ENCODE measurements at places on chromosomes 7 and 10.

DNA sequence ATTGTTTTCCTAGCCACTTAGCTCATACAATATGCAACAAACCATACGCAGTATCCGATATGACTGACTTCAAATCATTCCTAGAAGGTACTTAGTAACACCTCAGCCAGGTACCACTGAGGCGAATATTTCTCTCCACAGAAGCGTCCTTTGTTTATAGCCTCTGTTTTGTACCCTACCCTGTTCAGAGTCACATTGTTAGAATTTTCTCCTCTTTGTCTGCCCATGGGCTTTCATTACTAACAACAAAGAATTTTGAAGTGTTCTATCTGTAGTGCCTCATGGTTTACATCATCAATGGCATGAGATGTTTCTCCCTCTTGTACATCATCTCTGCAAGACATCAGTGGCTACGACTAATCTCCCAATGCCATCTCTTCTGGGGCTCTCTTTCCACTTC lies 212.4 kb upstream of the GLI3 start:
- no peak for DNase-seq

DNA sequence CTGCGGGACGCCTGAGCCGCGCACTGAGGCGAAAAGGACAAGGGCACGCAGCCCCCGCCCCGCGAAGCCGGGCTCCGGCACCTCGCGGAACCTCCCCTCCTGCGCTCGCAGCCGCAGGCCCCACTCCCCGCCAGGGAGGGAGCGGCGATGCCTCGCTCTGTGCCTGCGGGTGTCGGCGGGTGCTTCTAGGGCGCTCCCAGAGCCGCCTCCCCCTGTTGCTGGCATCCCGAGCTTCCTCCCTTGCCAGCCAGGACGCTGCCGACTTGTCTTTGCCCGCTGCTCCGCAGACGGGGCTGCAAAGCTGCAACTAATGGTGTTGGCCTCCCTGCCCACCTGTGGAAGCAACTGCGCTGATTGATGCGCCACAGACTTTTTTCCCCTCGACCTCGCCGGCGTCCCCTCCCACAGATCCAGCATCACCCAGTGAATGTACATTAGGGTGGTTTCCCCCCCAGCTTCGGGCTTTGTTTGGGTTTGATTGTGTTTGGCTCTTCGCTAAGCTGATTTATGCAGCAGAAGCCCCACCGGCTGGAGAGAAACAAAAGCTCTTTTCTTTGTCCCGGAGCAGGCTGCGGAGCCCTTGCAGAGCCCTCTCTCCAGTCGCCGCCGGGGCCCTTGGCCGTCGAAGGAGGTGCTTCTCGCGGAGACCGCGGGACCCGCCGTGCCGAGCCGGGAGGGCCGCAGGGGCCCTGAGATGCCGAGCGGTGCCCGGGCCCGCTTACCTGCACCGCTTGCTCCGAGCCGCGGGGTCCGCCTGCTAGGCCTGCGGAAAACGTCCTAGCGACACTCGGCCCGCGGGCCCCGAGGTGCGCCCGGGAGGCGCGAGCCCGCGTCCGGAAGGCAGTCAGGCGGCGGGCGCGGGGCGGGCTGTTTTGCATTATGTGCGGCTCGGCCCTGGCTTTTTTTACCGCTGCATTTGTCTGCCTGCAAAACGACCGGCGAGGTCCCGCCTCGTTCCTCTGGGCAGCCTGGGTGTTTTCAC lies 519 bp downstream of the ITGB8 start:
- DNase-seq, result peak; percentile 53

DNA sequence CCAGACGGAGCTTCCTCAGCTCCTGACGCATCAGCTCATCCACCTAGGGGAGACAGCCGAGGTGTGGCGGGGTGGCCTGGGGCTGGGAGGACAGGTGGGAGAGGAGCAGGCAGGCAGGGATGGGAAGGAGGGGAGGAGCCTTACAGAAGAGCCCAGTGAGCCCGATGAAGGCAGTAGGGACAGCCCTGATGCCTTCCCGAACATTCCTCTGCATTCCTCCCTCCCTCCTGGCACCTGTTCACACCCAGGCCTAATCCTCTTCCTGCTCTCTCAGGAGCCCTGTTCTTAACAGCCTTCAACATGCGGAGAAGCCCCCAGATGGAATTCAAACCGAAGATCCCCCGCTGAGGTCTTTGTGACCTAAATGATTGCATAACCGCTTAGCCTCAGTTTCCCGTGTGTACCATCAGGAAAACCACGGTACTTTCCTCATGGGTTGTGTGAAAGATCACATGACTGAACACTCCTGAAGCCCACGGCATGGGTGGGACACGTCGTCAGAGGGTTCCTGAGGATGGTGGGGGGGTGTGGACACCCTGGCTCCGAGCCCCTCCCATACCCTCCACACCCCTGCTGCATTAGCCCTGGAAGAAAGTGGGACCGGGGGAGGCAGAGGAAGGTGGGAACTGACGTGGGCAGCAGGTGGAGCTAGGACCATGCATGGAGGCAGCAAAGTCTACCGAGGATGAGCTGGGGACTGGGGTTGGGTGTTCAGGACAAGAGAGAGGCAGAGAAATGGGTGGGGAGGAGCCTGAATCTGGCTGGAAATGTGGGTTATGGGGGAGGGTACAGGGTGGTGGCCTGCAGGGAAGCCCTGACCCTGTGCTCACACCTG lies 8.8 kb upstream of the ASB10 start:
- no peak for DNase-seq

GRCh38 chr10:57657164-57657765 lies 610.4 kb downstream of the IPMK start:
- no peak for DNase-seq

- DNase-seq, result no peak
Measured at GRCh38 chr7:41656366-41656765, 46.5 kb downstream of the INHBA start.

DNA sequence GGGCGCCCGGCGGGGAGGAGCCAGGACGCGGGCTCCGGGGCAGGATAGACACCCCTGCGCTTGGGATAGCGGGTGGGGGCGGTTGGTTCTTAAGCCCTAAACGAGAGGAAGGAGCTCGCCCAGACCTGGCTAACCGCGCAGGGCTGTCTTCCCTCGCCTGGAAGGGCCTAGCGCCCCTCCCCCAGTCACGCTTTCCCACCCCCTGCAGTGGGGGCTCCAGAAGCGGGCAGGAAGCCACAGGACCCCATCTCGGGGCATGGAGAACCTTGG lies 6.5 kb downstream of the SHH start:
- no peak for DNase-seq

DNA sequence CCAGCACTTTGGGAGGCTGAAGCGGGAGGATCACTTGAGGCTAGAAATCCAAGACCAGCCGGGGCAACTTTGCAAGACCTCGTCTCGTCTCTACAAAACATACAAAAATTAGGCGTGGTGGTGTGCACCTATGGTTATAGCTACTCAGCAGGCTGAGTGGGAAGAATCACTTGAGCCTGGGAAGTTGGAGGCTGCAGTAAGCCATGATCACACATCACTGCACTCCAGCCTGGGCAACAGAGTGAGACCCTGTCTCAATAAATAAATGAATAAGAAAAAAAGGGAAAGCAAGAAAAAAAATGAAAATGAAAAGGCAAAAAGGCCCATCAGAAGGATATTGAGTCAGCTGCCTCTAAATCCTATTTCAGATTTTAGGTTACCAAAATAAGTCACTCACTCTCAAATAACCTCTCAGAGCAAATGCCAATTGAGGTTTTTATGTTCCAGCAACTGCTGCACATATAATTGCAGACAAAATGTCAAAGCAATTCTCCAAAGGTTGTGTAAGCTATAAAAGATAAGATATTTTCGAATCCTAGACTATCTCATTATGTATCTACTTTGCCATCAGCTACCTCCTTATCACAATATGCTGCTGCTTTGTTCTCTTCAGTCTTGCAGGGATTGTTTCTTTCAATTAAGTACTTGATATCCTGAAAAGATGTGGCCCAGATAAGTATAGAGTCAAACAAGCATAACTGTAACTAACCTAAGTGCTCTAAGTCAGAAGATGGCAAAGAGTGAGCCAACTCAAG lies 4.7 kb downstream of the BAZ1B start:
- DNase-seq, result no peak

DNA sequence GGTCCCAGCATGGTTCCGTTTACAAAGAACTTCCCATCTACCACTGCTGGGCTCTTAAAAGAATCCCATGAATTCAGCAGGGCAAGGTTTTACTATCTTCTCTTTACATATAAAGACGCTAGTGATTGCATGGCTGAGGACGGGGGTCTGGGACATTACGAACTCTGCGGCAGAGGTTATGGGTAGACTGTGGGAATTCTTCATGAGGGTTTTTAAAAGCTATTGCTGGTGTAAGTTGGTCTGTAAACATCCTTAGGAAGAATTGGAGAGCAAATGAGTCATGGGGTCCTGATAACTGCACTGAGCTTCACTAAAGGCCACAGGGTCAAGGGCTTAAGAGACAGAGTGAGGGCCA lies 53.1 kb upstream of the TMEM72 start:
- DNase-seq, result no peak

GRCh38 chr10:130687566-130687965 lies 551.4 kb downstream of the GLRX3 start:
- DNase-seq, result no peak

- DNase-seq, result no peak
Measured at GRCh38 chr10:80468002-80468401, 13.9 kb downstream of the TSPAN14 start.

GRCh38 chr10:34768261-34768971 lies 46.7 kb downstream of the PARD3 start:
- no peak for DNase-seq

GRCh38 chr7:117346161-117346560 lies 23.3 kb upstream of the WNT2 start:
- DNase-seq, result no peak

DNA sequence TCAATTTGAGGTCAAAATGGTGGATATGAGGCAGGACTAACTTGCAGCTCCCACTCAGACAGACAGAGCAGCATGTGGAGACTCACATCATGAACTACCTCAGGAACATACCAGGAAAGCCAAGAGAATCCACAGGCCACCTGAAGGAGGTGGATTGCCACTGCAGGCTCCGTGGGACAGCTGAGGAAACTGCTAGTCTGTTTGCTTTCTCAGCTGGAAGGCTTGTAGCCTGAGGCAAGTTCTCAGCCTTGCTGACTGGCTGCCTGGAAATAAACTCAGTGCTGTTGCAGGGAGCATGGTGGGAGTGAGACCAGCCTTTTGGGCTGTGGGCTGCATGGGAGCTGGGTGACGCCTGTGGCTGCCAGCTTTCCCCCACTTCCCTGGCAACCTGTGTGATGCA lies 202.9 kb downstream of the ZNF248 start:
- no peak for DNase-seq

DNA sequence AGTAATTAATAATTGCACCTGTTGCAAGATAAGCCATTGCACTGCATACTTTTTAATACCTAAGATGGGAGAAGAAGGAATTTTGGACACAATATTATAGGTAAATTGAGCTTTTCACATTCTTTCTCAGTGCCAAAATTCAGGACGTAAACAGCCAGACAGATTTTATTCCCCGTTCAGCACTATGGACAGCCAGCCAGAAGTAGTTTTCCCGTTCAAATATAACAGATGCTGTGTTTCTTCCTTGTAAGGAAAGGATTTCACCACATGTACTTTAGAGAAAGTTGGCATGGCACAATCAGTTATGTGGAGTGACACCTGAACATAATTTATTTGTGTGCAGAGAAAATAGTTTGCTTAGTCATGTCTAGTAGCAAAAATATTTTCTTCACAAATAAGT lies 34.8 kb downstream of the SEMA3E start:
- no peak for DNase-seq

DNA sequence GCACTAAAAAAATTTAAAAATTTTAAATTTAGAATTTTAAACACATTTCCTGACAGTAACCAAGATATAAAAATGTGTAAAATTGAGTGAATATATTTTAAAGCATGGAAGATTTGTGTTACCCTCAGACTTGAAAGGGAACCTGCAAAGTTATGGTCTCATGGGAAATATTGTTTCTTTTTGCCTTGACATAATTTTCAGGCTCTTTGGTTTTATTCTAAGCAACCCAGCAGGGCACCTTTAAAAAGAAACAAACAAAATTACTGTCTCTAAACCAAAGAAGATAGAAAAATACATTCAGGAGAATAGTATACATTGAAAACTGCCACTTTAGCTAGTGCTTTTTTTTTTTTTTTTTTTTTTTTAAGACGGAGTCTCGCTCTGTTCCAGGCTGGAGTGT lies 87.5 kb downstream of the ADK start:
- DNase-seq, result no peak

DNA sequence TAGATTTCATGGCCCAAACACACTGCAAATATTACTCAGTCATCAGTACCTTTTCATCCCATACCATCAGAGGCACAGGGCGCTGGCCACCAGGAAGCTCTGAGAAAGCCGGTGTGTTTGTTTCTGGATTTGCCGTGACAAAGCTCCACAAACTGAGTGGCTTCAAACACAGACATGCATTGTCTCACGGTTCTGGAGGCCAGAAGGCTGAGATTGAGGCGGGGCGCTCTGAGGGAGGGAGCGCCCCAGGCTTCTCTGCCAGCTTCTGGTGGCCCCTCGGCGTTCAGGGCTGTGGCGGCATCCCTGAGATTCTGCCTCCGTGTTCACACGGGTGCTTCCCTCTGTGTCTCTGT lies 3.7 kb upstream of the TTYH3 start:
- DNase-seq, result no peak

- no peak for DNase-seq
Measured at GRCh38 chr10:93333278-93333978, 148.7 kb downstream of the MYOF start.

- DNase-seq, result no peak
Measured at GRCh38 chr10:24674892-24675632, 48.6 kb downstream of the ARHGAP21 start.

DNA sequence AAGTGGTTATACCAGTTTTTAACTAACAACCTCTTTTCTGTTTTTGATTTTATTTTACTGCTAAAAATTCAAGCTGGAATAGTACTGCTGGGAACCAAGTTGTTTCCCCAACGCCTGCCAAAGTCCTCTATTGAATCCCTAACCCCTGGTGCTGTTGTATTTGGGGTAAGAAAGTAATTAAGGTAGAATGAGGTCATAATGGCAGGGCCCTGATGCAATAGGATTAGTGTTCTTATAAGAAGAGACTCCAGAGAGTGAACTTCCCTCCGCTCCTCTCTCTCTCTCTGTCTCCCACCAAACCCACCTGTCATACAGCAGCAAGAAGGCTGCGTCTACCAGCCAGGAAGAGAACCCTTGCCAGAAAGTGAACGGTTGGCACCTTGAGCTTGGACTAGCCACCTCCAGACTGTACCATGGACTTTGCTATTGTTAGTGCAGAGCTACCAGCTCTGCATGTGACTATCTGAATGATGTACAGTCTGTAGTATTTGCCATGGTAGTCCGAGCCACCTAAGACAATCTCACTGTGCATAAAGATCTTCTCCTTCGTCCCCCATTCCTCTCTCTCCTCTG lies 86.5 kb upstream of the KLF6 start:
- DNase-seq, result no peak

GRCh38 chr7:104943502-104944343 lies 70.3 kb upstream of the KMT2E start:
- DNase-seq, result no peak

GRCh38 chr10:131779661-131780394 lies 121.0 kb upstream of the PPP2R2D start:
- no peak for DNase-seq
